ENCODE measurements at places on chromosomes 5 and 9. TPM values are rescaled to one million over a fixed set of nuclear protein-coding genes. Genes with fewer than 3 reads are reported as not detected.

LCP2 gene
- total RNA-seq = 25.0 TPM

SYNPO gene
- 218 TPM for total RNA-seq

N4BP3 gene
- 1.8 TPM for total RNA-seq

GALNT10 gene
- total RNA-seq = 30.6 TPM

CYLC2 gene
- total RNA-seq = not detected

Data from posterior vena cava (tissue), 2 donors.